Right cardiac atrium (tissue), 5 donors: ENCODE measurements at places on chromosomes 1 and 21. TPM values are rescaled to one million over a fixed set of nuclear protein-coding genes. Genes with fewer than 3 reads are reported as not detected.

- peak; percentile 14 for DNase-seq
These were observed 16.7 kb upstream of the WASF2 start for GRCh38 chr1:27506703-27507102.

The BEND5 gene
- 5.9 TPM for total RNA-seq

The TCHH gene
- 0.11 TPM for total RNA-seq

- peak; percentile 58 for DNase-seq
These were observed 54.9 kb downstream of the DMRTA2 start for GRCh38 chr1:50368179-50369007.

The SERPINC1 gene
- not detected for total RNA-seq

GRCh38 chr1:204110894-204111633 is 38.1 kb downstream of the SOX13 start:
- DNase-seq: no peak

DNA sequence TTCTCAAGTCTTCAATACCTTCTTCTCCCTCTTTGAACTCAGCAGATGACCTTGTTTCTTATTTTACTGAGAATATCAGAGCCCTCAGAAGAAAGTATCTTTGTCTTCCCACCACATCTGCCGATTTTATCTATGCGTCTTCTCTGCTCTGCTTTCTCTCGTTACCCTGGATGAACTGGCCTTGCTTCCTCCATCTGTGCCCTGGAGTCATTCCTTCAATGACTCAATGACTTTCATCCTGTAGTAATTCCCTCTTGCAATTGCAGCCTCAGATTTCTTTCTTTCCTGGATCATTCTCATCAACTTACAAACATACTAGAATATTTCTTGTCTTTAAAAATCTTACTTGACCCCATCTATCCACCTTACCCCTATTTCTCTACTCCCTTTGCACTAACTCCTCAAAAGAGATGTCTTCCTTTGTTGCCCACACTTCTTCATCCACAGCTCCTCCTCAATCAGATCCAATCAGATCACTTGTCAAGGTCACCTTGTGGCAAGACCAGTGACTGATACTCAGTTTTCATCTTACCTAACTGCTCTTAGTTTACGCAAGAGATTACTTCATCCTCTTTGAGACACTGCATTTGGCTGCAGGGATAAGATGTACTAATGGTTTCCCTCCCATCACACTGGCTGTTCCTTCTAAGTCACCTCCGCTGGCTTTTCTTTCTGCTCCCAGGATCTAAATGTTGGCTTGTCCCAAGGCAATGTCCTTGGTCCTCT is 8.2 kb upstream of the TGFBR3 start:
- DNase-seq: no peak

- DNase-seq: no peak
These were observed 5.4 kb upstream of the PSMG1 start for GRCh38 chr21:39188521-39189139.
